ENCODE measurements at places on chromosomes 3 and 15.
A peak's percentile ranks its signal among the peaks of the same experiment; 100 is the strongest.

DNA sequence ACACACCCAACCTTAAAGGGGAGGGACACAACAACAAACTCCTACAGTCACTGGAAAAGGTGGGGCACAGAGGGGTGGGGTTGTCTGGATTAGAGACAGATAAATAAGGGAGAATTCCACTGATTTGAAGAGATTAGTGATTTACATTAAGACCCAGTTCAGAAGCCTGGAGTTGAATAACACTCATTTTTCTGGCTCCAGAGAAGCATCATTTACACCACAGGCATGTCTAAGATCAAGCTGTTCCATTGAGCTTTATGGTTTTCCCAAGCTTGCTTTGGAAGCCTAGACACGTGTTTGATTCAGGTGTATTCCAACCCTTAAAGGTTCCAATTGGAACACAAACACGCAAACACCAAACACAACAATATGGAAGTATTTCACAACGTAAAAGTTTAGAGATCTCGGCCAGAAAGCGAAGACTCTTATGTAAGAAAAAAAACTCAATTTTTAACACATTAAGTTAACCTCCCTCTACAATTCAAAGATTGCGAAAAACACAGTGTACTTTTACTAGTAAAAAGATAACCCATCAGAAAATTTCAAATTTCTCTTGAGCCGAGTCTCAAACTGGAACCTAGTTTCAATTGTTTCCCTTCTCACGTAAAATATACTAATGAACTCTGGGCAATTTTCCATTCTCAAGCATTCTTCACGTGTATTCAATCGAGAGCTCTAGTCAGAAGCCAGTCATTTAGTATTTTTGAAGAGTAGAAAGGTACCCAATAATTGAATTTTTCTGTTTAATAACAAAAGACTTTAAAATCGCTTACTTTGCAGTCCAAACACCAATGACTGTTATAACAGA lies 2.1 kb downstream of the TRA2B start:
- DNase-seq, result no peak

GRCh38 chr3:133930341-133930933 lies 34.8 kb upstream of the RAB6B start:
- peak; percentile 73 for DNase-seq

- no peak for DNase-seq
Measured at GRCh38 chr3:72344236-72344635, 504.0 kb downstream of the SHQ1 start.

- DNase-seq, result no peak
Measured at GRCh38 chr3:12730506-12731242, 28.4 kb downstream of the TMEM40 start.

GRCh38 chr15:38134252-38134651 lies 118.4 kb upstream of the SPRED1 start:
- no peak for DNase-seq

DNA sequence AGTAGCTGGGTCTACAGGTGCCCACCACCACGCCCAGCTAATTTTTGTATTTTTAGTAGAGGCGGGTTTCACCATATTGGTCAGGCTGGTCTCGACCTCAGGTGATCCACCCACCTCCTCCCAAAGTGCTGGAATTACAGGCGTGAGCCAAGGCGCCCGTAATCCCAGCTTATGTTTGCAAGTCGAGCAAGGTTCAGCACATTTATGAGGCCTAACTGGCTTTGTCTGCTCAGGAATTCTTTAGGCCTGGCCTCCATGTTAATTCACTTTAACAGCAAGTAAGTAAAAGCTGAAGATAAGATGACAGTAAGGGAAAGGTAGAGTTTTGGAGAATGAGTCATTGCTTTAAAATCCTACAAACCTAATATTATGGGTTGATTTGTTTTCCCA lies 24.6 kb downstream of the SIDT1 start:
- no peak for DNase-seq

DNA sequence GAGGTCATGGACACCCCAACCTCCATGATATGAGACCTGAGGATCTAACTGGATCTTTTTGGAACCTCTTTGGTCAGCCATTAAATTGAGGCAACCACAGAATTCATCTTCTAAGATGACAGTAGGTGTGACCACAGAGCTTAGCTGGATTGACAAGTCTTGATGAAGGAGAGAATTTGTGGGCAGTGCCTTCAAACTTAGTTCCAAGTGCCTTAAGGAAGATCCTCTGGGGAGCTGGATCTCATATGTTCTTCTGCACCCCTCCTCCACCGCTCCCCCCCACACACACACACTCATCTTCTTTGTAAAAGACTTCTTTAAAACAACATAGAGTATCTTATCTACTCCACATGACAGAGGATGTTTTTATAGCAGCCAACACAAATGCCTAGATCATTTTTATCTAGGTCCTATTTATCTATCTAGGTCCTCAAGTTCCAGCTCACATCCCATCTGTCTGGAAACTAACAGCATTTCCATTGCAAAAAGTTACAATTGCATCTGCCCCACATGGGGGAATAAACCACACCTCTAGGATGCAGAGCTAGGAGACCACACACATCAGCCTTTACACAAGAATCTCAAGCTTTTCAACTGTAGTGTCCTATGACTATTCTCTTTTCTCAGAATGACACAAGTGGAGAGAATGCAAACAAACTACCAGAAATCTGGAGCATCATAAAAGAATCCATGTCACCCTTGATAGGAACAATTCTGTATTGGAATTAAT lies 37.4 kb downstream of the WWTR1 start:
- DNase-seq, result peak; percentile 92
